ENCODE measurements at places on chromosomes 1 and 21.

- DNase-seq = no peak
Measured at GRCh38 chr21:38472412-38473108, 25.7 kb downstream of the ERG start.

GRCh38 chr1:33738976-33739375 is 124.9 kb upstream of the HMGB4 start:
- DNase-seq = no peak

- no peak for DNase-seq
Measured at GRCh38 chr1:70992521-70992920, 55.1 kb downstream of the PTGER3 start.

- no peak for DNase-seq
Measured at GRCh38 chr1:23537296-23537973, 6.4 kb upstream of the E2F2 start.

GRCh38 chr1:100322436-100323211 is 29.7 kb upstream of the CDC14A start:
- no peak for DNase-seq

DNA sequence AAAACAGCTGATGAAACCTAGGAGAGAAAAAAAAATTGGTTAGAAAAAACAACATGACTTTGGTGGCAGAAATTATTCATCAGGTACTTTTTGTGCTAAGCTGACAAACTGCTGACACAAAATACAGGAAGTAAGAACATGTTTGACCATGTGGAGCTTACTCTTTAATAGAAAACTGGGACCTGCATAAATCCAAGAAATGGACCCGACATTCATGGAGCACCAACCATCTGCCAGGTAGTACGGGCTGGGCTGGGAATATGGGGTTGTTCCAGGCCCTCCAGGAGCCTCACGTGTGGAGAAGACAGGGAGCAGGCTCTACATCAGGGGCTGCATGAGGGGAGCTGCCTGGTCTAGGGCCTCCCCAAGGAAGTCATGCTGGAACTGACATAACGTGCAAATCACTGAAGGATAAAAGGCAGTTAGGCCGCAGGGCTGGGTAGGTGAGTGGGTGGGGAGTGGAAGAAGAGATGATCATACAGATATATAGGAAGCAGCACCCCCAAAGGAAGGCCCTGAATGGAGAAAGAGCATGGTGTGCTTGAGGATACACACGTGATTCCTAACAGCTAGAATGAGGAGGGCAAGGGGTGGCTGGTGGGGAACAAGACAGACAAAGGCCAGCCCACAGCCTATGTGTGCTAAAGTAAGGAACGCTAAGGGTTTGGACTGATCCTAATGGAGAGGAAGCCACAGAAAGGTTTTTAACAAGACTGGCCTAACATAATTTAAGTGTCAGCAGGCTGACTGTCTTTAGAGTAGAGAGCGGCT is 26.1 kb downstream of the CD58 start:
- no peak for DNase-seq

DNA sequence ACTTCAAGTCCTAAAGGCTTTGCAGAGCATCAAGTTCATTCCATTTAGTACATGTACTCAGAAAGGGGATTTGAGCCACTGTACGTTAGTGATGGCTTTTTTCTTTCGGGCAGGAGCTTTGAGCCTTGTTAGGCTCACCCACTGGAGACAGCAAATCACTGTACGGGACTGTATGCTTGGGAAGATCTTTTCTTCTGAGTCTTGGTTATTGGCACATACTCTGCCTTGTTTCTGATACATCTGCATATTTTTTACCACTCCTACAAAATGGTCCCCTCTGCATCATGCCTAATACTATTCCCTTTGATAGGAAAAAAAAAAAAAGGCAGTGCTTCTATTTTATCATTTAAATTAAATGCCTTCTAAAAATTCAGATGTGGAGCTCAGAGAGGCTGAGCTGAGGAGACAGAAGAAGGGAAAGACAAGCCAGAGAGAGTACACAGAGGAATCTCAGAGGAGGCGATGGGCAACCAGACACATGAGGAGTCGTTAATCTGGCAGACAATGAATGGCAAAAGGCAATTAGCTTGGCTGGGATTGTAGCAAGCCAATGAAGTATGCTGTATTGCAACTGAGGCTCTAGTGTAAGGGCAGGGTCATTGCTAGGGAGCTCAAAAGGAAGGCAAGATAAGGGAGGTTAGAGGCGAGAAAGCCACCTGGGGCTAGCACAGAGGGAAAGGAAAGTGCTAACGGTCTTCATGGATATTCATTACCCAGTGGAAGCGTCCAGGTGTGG is 39.4 kb downstream of the PHC2 start:
- no peak for DNase-seq

- no peak for DNase-seq
Measured at GRCh38 chr1:25435397-25436108, 4.9 kb downstream of the MACO1 start.

- no peak for DNase-seq
Measured at GRCh38 chr1:15371610-15372545, 37.8 kb upstream of the EFHD2 start.

DNA sequence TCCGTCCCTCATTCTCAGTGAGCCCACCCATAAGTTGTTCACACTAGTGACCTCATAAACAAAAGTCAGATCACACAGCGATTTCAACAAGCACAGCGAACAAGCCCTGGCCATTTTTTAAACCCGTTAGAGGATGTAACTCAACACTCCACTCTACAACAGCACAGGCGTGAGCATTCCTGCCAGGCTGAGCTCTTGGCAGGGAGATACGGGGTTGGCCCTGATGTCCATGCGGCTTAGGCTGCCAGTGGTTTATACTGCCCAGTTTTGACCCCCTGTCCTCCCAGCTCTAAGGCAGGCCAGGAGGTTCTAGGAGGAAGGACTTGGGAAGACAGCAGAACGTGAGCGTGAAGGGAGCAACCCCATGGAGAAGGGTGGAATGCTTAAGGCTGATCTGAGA is 35.0 kb downstream of the PARP1 start:
- DNase-seq = no peak

DNA sequence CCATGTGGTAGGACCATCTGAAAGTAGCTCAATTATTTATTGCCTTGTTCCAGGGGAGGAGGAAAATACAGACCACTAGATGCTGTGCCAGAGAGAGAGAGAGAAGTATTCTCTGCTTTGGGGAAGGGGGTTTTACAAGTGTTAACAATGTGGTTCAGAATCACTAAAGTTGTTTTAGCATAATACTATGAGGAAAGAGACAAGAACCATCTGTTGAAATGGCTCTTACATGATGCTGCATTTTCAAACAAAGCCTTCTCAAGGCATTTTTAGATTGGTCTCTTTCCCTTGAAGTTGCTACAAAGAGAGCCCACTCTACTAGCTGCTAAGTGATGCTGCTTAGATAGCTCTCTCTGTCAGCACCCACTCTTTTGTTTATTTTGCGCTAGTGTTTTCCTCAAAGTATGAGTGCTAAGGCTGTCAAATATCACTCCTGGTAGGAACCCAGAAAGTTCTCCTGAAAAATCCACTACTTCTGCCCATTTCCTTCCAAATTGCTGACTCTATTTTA is 255.1 kb downstream of the NFIA start:
- DNase-seq = no peak

- no peak for DNase-seq
Measured at GRCh38 chr1:167538657-167539056, 14.9 kb downstream of the CREG1 start.

- no peak for DNase-seq
Measured at GRCh38 chr1:205312866-205313562, 8.5 kb downstream of the NUAK2 start.

DNA sequence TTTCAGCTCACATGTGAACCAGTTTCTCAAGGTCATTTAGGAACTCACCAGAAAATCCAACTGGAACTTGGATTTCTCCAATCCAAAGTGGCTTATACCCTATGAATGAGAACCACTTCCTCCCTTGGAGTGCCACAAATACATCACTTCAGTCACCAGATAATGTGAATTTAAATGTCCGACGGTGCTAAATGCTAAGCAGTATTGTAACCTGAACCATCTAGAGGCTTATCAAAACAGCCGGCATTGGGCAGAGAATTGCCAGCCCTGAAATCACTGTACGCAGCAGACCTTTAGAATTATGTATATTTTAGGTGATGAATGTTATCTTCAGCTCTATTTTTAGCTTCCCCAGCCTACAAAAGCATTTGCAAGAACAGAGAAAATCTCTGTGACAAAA is 76.8 kb upstream of the COX20 start:
- no peak for DNase-seq

- peak; percentile 42 for DNase-seq
Measured at GRCh38 chr1:9249534-9250410, 15.2 kb downstream of the H6PD start.

Data from brain microvascular endothelial cell (primary cell).